ENCODE measurements at places on chromosomes 2 and 18.

DNA sequence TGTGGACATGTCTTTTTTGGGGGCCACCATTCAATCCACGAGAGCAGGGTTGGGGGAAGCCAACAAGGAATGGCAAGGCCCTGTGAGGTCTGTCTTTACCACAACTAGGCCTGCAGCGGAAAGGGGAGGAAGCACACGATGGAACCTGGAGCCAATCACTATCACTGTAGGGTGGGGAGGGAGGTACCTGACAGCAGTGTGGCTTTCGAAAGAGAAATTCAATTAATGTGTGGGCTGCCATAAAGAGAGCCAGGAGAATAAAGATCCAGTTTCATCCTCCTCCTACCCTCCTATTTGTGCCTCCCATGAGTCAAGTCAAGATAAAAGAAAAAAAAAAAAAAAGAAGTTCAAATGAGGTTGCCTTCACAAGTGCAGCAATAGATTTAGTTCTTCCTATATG, 18.9 kb upstream of the RBMS1 start:
- no peak for DNase-seq

GRCh38 chr2:193469251-193469650, 1274.5 kb upstream of the TMEFF2 start:
- DNase-seq: no peak

DNA sequence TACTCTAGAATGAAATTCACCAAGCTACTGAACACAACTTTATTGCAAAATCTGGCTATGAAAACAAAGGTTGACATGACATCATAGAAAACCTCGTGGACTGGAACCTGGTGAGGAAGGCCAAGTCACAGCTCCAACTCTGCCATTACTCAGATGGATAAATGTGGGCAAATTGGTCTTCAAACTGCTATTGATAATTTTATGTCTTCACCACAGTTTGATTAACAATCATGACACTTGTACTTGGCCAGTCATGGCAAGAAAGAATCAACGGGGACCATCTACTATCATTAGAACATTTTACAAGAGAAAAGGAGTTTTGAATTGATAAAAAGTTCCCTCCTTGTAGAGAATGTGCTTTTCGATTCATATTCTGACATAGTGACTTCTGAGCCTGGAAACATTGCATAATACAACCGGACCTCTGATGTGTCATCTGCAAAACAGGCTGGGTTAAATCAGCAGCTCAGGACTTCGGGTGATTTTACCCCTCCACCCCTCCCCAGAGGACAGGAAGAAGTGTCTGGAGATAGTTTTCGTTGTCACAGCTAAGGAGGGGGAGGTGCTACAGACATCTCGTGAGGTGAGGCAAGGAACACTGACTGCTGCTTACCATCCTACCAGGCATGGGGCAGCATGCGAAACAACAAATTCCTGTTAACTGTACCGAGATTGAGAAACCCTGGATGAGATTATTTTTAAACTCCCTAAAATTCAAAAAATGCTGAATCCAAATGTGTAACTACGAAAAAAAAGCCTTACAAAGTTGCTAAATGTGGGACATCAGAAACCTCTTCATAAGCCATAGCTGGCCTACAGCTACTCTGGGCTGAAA, 8.4 kb downstream of the L3MBTL4 start:
- no peak for DNase-seq

GRCh38 chr2:38454081-38454480, 77.0 kb upstream of the ATL2 start:
- DNase-seq: no peak

DNA sequence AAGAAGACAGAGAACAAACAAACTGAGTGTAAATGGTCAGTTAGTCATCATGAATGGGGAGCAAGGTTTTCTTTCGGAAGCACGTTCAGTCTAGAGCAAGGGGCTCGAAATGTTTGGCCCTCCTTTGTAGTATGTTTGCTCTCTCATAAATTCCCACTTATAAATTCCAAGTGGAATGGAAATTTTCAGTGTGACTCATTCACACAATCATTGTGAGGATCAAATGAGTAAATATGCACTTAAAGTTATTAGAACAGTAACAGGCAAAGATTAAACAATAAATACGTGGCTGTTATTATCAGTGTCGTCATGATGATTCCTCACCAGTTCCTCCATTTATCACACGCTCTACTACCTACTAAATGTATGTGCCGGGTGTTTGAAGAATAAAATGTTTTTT, 10.5 kb downstream of the CNGA3 start:
- DNase-seq: no peak

DNA sequence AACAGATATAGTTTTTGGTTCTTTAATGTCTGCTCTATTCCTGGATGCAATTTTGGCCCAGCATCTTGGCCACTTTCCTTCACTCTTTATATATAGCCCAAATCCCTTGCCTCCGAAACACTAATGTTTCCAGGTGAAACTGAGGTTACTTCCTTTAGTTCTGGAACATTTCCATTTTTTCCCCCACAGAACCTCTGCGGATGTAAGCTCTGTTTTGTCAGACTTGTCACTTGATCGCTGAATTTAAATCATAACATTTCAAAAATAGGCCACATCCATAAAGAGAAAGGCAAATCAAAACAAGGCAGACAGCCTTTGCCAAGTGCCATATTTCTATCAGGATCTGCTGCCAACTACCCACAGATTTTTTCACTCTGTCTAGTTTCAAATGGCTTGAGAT, 115.1 kb downstream of the ANKRD44 start:
- DNase-seq: no peak

DNA sequence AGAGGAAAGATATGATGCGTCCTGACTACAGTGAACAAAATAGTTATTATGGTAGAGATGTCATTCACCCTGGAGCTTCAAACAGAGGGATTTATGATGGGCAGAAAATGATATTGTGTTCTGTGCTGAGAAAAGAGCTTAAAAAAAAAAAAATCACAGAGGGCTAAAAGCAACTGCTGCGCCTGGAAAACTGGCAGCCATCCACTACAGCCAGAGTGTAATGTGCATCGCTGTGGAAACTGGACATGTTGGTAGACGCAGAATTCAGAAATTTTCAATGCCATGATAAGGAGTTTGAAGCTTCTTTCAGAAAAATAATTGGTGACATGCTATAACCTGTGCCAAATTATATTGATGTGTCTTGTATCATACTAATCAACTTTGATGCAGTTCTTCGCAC, 122.9 kb upstream of the SOX11 start:
- no peak for DNase-seq

DNA sequence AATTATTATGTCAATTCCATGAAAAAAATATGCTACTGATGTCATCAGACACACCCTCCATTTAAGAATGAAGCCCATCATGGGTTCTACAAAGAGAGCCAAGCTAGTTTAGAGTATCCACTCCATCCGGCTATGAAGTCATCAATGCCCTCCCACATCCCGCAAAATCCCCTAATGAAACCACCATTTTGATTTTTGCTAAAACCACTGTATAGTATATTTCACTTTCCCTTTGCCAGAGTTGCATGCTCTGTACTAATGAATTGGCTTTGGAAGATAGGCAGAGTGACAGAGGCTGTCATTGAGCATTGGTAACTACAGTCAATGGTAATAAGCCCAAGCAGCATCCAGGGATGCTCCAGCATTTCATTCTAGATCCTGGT, 118.6 kb downstream of the ANKRD44 start:
- DNase-seq: no peak

DNA sequence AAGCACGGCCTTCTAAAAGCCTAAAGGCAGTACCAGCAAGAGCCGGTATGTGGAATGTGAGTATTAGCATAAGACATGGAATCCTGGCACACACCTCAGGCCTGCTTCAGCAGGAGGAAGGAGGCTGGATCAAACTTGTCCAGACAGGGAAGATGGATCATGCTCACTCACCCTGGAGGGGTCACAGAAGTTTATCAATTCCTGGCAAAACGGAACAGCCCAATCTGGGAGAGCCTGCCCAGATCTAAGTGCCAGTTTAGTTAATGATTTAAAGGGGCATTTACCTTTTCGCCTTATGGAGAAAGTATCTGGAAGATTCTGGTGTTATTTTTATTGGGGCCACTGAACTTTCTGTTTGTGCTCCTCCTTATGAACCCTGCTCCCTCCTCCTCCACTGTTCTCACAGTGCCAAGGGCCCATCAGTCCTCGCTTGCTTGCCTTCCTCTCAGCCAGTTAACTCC, 58.3 kb upstream of the NFE2L2 start:
- DNase-seq: no peak

DNA sequence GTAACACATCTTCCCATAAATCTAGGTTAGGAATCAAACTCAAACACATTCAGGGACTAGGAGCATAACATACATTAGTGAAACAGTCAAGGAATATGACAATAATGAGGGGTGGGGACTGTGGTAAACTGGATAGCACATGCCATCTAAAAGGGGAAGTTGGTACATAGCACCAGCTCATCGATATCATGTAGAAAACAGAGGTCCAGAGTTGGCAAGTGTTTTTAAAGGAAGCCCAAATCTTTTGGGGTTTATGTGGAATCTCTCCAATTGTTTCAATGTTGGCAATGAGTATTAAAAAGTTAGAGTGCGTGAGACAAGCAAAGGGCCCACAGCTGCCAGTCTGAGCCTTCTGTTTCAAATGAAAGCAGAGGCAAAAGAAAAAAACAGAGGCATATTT, 24.4 kb downstream of the KLF7 start:
- peak; percentile 52 for DNase-seq

GRCh38 chr2:10909050-10909995, 2.4 kb upstream of the KCNF1 start:
- DNase-seq: peak; percentile 34

DNA sequence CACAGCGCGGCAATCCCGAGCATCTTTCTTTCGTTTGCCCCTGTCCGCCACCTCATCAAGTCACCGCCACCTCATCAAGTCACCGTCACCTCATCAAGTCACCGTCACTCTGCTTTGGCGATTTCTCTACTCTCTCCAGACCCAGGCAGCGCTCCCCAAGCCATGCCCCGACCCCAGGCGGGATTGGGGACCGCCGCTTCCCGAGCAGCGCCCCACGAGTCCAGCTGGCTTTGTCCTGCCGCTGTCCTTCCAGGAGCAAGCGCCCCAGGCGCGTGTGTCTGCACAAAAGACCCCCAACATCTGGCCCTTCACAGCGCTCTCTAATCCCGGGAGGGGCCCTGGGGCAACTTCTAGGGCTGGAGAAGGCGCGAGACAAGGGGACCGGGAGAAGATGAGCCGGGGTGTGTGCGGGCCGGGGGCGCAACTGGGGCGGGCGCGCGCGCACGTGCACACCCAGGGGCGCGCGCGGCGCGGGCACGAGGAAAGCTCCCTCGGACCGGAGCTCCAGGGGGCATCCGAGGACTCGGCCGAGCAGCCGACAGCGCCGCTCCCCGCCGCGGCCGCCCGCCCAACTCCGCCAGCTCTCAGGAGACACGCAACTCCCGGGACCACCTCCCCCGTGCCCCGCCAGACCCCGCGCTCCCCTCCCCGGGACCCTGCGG, 633 bp upstream of the RNF152 start:
- DNase-seq: no peak

GRCh38 chr2:127705391-127706065, 4.2 kb downstream of the SFT2D3 start:
- DNase-seq: no peak

DNA sequence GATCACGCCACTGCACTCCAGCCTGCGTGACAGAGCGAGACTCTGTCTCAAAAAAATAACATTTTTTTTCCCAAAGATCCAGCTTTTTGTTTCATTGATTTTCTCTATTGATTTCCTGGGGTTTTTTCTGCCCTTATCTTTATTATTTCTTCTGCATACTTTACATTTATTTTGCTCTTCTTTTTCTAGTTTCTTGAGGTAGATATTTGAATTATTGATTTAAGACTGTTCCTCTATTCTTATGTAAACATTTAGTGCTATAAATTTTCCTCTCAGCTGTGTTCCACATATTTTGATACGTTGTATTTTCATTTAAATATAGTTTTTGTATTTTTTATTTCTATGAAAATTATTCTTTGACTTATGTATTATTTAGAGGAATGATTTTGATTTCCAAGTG, 89.8 kb downstream of the TEX51 start:
- DNase-seq: no peak

GRCh38 chr2:187118331-187119099, 269.5 kb upstream of the ZSWIM2 start:
- DNase-seq: no peak

DNA sequence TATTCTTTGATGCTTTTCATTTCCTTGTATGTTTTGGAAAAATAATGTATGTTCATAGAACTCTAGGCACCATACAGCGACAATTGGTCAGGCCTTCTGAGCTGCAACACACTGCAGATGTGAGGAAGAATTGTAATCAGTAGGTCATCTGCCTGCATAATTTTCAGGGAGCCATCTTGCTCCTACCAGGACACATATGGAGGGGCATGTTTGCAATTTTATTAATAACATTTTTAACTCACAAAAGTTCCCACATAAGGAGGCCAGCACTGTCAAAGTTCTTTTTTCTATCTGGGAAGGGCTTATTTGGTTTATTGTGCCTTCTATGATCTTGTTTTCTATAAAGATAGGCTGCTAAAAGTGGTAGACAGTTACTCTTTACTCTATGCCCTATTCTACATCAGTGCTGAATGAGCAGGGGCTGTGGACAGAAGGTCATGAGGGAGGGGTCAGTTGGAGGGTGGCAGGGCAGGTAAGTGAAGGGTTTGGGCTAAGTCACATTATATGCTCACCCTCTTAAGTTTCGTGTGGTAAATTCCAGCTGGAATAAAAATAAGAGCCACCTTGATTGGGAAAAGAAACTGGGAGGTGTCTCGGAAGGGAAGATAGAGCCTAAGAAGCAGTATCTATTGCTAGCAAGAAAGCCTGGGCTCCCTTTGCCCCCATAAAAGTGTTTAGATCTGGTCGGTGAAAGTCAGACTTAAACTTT, 126.3 kb downstream of the PLCL1 start:
- no peak for DNase-seq

- DNase-seq: no peak
Observed at GRCh38 chr2:48910961-48911360, 155.4 kb upstream of the LHCGR start.

GRCh38 chr18:56221195-56222065, 417.0 kb downstream of the TXNL1 start:
- no peak for DNase-seq

DNA sequence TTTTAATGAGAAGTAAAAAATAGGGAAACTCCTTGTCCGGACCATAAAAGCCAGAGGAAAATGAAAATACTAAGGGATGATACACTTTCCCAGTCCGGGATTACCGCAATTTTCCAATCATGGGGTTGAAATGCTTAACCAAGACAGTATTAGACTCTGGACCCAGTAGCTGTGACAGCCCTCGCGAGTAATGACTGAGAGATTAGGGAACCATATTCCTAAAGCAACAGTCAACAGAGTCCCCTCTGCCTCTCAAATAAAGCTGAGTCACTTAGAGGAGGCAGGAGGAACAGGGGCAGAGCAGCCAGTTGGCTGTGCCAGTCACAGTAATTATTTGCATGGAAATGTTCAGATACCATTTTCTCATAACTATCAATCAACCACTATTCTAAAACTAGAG, 34.8 kb downstream of the GPATCH11 start:
- no peak for DNase-seq
